ENCODE measurements at places on chromosomes 7 and 10. TPM values are rescaled to one million over a fixed set of nuclear protein-coding genes. Genes with fewer than 3 reads are reported as not detected.

The SFRP4 gene
- 52.4 TPM for total RNA-seq

The GIMAP8 gene
- 47.6 TPM for total RNA-seq

The TMEM270 gene
- not detected for total RNA-seq

The TRIM74 gene
- 0.23 TPM for total RNA-seq

The NANOS1 gene
- total RNA-seq = 0.26 TPM

The CPN1 gene
- not detected for total RNA-seq

The GLUD1 gene
- 118 TPM for total RNA-seq

The FGF8 gene
- total RNA-seq = not detected

The OR6B1 gene
- total RNA-seq = not detected

The PNLIPRP1 gene
- not detected for total RNA-seq

The ZNF365 gene
- 0.28 TPM for total RNA-seq

The TMEM72 gene
- not detected for total RNA-seq

The TAS2R5 gene
- total RNA-seq = 4.1 TPM

The TSPAN15 gene
- total RNA-seq = 23.8 TPM

The LBX1 gene
- total RNA-seq = not detected

The FAM25A gene
- total RNA-seq = not detected

The NRCAM gene
- 47.1 TPM for total RNA-seq

The MDFIC gene
- 39.0 TPM for total RNA-seq

The CTAGE4 gene
- 5.9 TPM for total RNA-seq

The ENKUR gene
- total RNA-seq = not detected

The TFPI2 gene
- total RNA-seq = 1.9 TPM

The PDCD4 gene
- total RNA-seq = 146 TPM

The MEIG1 gene
- total RNA-seq = not detected

The SRRM3 gene
- total RNA-seq = 1.2 TPM

The CALML3 gene
- not detected for total RNA-seq
